Fibroblast of the aortic adventitia (primary cell): ENCODE measurements at places on chromosomes 1 and 21.

DNA sequence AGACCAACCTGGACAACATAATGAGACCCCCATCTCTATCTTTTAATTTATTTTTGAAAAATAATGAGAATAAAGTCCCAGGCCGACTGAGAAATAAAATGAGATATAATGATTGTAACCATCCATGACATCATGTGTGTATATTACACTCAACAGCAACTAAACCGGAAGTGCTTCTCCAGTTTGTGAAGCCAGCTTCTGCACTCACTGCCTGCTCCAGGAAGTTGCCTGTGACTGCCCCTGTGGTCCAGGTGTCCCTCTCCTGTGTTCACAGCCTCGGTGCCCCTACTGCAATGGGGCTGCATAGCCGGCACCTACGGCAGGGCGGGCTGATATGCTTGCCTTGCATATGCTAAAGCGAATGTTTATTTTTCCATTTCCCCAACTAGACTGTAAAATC, 68.3 kb downstream of the SSBP3 start:
- no peak for DNase-seq

GRCh38 chr1:243487649-243488227, 231.9 kb downstream of the SDCCAG8 start:
- DNase-seq = no peak

DNA sequence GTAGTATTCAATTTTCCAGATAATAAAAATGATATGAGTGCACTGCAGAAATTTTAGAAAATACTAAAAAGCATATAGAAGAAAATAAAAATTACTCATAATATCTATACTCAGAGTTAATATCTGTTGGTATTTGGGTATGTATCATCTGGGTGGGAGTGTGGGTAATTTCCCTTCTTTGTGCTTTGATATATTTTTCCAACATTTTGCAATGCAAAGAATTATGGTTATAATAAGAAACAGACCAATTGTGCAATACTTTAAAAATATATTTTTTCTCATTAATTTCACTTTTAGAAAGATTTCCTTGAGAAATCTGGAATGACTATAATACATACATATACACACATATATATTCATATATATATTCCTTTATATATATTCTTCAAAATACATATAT, 665.7 kb downstream of the ADGRL2 start:
- DNase-seq = no peak

GRCh38 chr21:37208056-37208721, 58.9 kb downstream of the VPS26C start:
- DNase-seq = no peak

GRCh38 chr1:171984262-171984661, 143.0 kb downstream of the DNM3 start:
- DNase-seq = peak; percentile 46

DNA sequence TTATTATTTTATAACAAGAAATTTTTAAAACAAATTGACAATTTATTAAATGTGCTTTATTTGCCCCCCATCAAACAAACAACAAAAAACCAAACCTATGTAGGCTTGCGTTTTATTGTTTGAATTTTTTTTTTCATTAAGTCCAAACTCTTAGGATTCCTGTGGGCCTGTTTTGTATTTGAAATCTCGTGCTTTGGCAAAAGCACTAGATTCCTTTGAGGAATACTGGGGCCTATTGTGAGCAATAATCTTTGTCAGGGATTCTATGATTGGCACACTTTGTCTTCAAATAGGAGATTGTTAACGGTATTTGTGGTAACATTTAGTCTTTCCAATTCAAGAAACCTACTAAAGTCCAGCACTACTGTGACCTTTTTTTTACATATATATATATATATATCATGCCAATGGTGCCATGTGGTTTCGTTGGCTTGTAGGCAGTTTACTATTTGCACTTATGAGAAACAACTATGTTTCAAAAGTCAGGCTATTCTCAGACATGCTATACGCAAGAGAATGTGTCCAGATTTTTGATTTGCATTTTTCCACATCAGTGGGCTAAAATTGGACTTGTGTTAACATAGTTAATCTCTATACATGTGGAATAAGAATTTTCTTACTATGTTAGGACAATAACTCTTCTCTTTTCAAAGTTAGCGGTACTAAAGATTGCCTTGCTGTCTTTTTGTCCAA, 70.4 kb upstream of the GREM2 start:
- no peak for DNase-seq
